ENCODE measurements at places on chromosomes 16 and 17. TPM values are rescaled to one million over a fixed set of nuclear protein-coding genes. Genes with fewer than 3 reads are reported as not detected.
A peak's percentile ranks its signal among the peaks of the same experiment; 100 is the strongest.

The MMP28 gene
- not detected for total RNA-seq

The CDH5 gene
- total RNA-seq, result not detected

The CCL8 gene
- total RNA-seq, result not detected

The CACNG5 gene
- total RNA-seq, result not detected

The TBC1D3C gene
- total RNA-seq, result not detected

GRCh38 chr17:41975099-41976083 lies 8.8 kb downstream of the CNP start:
- no peaks in the 10 kb centered on the region for H3K27me3 ChIP-seq
- no peaks in the 10 kb centered on the region for H3K4me1 ChIP-seq

GRCh38 chr16:89277641-89278341 lies 60.3 kb downstream of the ZNF778 start:
- no peaks in the 10 kb centered on the region for H3K27me3 ChIP-seq
- no peak for DNase-seq
- peaks cover 89% of the 10 kb centered on the region for H3K36me3 ChIP-seq
- H3K27ac ChIP-seq, result no peak overlapping the region
- H3K4me1 ChIP-seq, result peaks cover 26% of the 10 kb centered on the region

- DNase-seq, result no peak
- H3K4me3 ChIP-seq, result no peak overlapping the region
- no peaks in the 10 kb centered on the region for H3K4me1 ChIP-seq
- H3K27ac ChIP-seq, result no peak overlapping the region
- H3K36me3 ChIP-seq, result no peaks in the 10 kb centered on the region
Measured at GRCh38 chr16:9823510-9823909, 358.7 kb downstream of the GRIN2A start.

DNA sequence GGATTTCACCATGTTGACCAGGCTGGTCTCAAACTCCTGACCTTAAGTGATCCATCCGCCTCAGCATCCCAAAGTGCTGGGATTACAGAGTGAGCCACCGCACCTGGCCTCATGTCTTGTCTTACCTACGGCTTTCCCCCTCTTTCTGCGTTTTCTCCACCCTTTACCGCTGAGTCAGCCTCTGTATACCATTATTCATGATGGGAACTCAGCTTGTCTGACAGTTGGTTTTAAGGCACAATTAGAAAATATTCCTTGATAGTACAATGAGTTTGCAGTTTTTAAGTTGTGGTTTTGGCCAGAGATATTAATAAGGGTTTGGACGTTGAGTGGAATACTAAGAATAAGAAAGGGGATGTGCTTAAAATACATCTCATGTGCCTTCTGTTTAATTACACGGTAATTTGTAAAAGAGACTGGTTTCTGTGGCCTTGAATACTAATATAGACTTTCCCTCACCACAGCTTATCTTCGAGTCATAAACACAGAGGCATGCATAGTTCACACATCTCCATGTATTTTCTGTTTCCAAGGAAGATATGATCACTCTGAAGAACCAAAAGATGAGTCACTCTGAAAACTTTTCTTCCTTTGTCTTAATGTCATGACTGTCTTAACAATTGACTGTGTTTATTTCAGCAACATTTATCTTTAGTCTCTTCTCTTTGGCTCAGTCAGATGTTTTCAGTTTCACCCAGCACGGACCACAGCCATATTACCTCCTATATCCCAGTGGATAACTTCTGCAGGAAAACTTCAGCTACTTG lies 54.4 kb downstream of the PITPNC1 start:
- H3K27ac ChIP-seq, result peak overlapping the region; percentile 24
- no peaks in the 10 kb centered on the region for H3K36me3 ChIP-seq
- no peak for DNase-seq
- peaks cover 3% of the 10 kb centered on the region for H3K27me3 ChIP-seq

DNA sequence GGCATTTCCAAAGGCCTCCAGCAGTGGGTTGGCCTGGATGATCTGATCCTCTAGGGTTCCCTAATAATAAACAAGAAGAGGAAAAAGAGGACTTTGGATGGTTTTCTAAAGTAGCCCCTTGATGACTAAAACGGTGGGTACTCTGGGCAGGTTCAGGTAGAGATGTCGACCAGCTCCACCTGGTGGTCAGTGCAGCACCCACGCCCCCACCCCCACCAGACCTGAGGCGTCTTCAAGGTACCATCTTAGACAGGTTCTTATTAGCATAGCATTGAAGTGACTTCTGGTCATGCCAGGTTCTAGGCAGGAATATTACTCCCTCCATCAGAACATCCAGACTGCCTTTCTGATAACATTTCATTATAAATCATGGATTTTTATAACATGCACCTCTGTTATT lies 15.0 kb downstream of the MYH13 start:
- no peaks in the 10 kb centered on the region for H3K36me3 ChIP-seq
- no peak overlapping the region for H3K27ac ChIP-seq
- H3K27me3 ChIP-seq, result no peaks in the 10 kb centered on the region
- no peaks in the 10 kb centered on the region for H3K4me1 ChIP-seq
- no peak overlapping the region for H3K4me3 ChIP-seq

- H3K27ac ChIP-seq, result no peak overlapping the region
- H3K4me3 ChIP-seq, result no peak overlapping the region
- H3K36me3 ChIP-seq, result peaks cover 65% of the 10 kb centered on the region
- peaks cover 13% of the 10 kb centered on the region for H3K4me1 ChIP-seq
Measured at GRCh38 chr17:28554565-28554964, 2.1 kb upstream of the UNC119 start.

DNA sequence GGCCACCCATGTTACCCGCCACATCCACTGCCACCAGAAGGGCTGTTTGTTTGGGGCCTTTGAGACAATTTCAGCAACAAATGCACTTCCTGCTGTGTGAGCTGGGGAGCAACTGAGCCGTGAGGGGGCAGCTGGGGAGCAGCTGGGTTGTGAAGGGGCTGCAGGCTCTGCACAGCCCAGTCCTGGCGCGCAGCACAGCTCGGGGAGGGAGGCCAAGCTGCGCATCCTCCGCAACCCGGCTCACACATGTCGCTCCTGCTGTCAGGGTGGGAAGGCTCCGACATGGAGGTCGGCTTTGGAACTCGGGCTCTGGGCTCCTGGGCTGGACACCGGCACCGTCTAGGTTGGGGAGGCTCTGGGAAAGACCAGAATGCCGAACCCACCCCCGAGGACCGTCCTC lies 53.6 kb downstream of the CBFA2T3 start:
- no peaks in the 10 kb centered on the region for H3K27me3 ChIP-seq
- no peak for DNase-seq
- H3K27ac ChIP-seq, result no peak overlapping the region
- H3K36me3 ChIP-seq, result peaks cover 96% of the 10 kb centered on the region
- peaks cover 85% of the 10 kb centered on the region for H3K4me1 ChIP-seq
- no peak overlapping the region for H3K4me3 ChIP-seq

DNA sequence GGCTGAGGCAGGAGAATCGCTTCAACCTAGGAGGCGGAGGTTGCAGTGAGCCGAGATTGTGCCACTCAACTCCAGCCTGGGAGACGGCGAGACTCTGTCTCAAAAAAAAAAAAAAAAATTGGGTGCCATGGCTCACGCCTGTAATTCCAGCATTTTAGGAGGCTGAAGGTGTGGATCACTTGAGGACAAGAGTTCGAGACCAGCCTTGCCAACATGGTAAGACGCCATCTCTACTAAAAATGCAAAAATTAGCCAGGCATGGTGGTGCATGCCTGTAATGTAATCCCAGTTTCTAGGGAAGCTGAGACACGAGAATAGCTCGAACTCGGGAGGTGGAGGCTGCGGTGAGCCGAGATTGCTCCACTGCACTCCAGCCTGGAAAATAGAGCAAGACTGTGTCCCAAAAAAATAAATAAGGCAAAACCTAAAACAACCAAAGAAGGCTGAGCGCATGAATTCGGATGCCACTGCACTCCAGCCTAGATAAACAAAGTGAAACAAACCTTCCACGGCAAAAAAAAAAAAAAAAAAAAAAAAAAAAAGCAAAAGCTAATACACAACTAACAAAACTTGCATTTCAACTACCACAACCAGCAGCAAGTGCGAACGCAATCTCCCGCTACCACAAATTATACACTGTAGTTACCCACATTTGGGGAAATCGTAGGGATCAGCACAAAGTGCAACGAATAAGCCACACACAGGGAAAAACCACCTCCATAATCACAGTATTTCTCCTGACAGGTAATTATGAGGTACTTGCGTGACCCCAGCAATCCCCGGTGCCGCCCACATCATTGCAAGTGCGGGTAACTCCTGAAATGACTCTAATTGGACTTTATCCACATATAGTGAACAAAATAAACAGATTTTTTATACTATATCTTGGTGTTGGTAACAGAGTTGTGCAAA lies 25.6 kb downstream of the TEX14 start:
- no peaks in the 10 kb centered on the region for H3K36me3 ChIP-seq
- peak overlapping the region; percentile 25 for H3K4me3 ChIP-seq
- H3K27me3 ChIP-seq, result no peaks in the 10 kb centered on the region
- peak overlapping the region; percentile 81 for H3K27ac ChIP-seq
- peaks cover 26% of the 10 kb centered on the region for H3K4me1 ChIP-seq
- DNase-seq, result no peak

- DNase-seq, result no peak
- no peak overlapping the region for H3K27ac ChIP-seq
- H3K4me3 ChIP-seq, result no peak overlapping the region
- H3K4me1 ChIP-seq, result peaks cover 24% of the 10 kb centered on the region
Measured at GRCh38 chr16:11168386-11169051, 87.5 kb downstream of the SOCS1 start.

GRCh38 chr17:43667947-43668348 lies 6.2 kb upstream of the MEOX1 start:
- no peak overlapping the region for H3K4me3 ChIP-seq
- no peak overlapping the region for H3K27ac ChIP-seq
- H3K36me3 ChIP-seq, result no peaks in the 10 kb centered on the region
- H3K27me3 ChIP-seq, result peaks cover 60% of the 10 kb centered on the region
- H3K4me1 ChIP-seq, result no peaks in the 10 kb centered on the region

- no peak for DNase-seq
- no peaks in the 10 kb centered on the region for H3K36me3 ChIP-seq
- H3K4me1 ChIP-seq, result no peaks in the 10 kb centered on the region
- H3K4me3 ChIP-seq, result no peak overlapping the region
Measured at GRCh38 chr17:73770115-73770848, 126.0 kb upstream of the SDK2 start.

- H3K27me3 ChIP-seq, result no peaks in the 10 kb centered on the region
- H3K4me3 ChIP-seq, result no peak overlapping the region
- H3K36me3 ChIP-seq, result peaks cover 85% of the 10 kb centered on the region
- no peak for DNase-seq
Measured at GRCh38 chr17:82588266-82589175, 59.7 kb downstream of the WDR45B start.

GRCh38 chr17:66364990-66365490 lies 62.6 kb downstream of the PRKCA start:
- H3K27me3 ChIP-seq, result no peaks in the 10 kb centered on the region
- H3K36me3 ChIP-seq, result no peaks in the 10 kb centered on the region
- H3K27ac ChIP-seq, result no peak overlapping the region
- peaks cover 3% of the 10 kb centered on the region for H3K4me1 ChIP-seq

Measured in K562 (cell line).